ENCODE measurements at places on chromosomes 3 and 15.

- no peak for DNase-seq
These were observed 271.4 kb downstream of the POLQ start for GRCh38 chr3:121274411-121274810.

- no peak for DNase-seq
These were observed 89.3 kb downstream of the PLSCR2 start for GRCh38 chr3:146380046-146380445.

DNA sequence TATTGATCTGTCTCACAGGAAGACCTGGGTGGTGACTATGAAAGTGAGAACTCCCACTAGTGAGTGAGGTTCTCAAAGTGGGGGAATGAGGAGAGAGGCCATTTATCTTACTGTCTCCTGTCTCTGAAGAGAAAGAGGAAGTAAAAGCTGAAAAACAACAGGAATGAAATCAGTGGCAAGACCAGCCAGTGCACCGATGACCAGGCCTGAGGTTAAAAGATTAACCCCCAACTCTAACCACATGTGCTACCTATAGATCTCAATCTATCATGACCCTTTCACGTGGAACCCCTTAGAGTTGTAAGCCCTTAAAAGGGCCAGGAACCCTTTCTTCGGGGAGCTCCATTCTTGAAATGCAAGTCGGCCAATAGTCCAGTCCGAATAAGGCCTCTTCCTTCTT lies 239.3 kb upstream of the CNTN6 start:
- no peak for DNase-seq

- DNase-seq = peak; percentile 63
These were observed 21.5 kb upstream of the MORF4L1 start for GRCh38 chr15:78850941-78851755.

DNA sequence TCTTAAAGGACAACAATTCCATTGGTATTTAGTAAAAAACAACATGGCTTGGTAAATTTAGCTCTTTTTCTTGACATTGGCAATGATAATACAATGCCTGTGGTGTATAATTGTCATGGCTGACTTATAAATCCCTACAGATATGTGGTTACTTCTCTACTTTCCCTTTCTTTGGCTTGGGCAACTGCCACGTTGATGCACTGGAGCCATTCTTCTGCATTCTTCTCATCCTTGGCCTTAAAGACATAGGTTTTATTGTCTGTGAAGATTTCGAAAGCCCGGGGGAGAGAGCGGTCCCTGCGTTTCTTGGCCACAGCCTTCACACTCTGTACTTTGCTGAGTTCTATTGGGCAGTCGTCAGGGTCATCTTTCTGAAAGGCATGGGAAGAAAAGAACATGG lies 101.1 kb upstream of the CCNL1 start:
- DNase-seq = no peak

- DNase-seq = no peak
These were observed 26.5 kb downstream of the PLSCR1 start for GRCh38 chr3:146517684-146518435.

DNA sequence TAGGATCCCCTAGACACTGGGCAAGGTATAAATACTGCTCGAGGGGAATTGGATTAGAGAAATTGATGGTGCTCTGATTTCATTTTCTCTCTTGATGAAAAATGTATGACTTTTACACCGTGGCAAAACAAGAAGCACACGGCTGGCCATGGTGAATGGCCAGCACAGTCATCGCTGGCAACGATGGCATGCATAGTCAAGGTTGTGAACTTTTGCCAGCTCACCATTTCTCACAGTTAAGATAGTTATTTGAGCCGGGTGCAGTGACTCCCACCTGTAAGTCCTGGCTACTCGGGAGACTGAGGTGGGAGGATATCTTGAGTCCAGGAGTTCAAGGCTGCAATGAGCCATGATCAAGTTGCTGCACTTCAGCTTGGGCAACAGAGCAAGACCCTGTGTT lies 95.4 kb downstream of the HMG20A start:
- no peak for DNase-seq

- DNase-seq = no peak
These were observed 43.1 kb downstream of the STARD5 start for GRCh38 chr15:81280696-81281455.

DNA sequence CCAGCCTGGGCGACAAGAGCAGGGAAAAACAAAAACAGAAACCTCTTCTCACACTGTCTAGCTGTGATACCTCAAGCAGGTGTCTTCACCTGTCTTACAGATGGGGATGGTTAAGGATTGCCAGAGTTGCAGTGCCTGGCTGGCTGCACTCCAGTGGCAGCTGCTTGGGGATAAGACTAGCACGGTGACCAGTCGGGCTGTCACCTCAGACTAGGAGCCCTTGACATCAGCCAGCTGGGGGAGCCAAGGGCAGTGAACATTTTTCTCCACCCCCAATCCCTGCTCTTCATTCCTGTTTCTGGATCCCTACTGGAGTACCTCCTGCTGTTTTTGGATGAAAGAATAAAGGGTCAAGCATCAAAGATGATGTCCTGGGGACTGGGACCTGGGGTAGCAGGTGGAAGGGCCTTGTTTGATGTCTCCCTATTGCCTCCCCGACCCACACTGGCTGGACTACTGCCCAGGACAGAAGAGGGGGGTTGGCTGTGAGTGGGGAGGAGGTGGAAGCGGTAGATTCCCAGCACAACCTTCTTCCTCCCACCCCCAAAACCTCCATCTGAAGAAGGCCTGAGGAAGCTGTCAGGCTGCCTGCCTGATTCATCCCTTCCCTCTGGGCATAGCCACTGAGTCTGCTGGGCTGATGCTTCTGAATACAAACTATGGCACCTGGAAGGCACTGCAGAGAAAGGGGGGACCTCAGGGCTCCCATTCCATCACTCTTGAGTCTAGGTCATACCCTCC lies 7.0 kb upstream of the CPNE9 start:
- no peak for DNase-seq

DNA sequence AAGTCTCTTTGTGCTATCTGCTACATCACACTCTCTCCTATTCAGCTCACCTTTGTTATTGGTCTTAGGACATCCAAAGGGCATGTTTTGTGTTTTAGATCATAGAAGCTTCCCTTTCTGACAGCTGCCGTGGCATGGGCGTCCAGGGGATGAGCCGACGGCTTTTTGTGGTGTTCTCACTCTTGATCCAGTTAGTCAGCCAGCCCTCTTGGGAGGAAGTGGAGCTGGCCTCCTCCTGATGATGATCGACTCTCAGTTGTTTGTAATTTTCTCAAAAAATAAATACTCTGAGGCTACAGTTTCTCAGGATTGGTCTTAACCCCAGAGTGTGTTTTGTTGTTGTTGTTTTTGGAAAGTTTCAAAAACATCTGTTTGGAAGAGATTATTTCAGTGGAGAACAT lies 34.4 kb downstream of the BOC start:
- DNase-seq = peak; percentile 56

- DNase-seq = peak; percentile 66
These were observed 657.5 kb downstream of the GRM7 start for GRCh38 chr3:7518456-7518855.
